MG63 (cell line): ENCODE measurements at places on chromosomes 13 and 19. TPM values are rescaled to one million over a fixed set of nuclear protein-coding genes. Genes with fewer than 3 reads are reported as not detected.

DNA sequence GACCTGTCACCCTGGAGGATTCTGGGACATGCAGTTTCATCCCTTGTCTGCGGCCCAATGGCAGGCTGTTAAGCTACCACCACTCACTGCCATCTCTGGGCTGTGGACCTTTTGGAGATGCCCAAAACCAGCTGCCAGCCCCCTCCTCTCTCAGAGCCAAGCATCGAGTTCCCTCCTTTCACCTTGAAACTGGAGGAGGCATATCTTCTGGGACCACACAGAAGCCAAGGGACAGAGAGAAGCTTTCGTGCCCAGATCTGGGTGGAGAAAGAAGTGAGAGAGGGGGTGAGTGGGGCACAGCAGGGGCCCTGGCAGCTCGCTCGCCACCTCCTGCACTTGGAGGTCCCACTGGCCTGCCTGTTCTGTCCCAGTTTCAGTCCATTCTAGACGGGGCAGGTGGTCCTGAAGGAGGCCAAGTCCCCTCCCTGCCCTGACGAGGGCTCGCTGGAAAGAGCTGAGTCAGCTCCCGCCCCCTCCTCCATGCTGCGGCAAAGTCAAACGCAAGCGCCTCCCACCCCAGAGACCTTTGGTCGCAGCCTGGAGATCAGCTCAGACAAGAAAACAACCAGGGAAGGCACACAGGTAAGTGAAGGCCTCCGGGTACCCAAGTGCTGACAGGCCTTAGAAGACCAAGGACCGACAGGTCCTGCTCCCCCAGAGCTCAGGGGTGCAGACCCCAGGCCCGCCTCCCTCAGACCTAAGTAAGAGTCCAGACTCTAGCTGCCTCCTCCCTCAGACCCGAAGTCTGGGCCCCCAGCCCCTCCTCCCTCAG, 3.8 kb downstream of the BCAT2 start:
- DNase-seq = peak; percentile 43

The CEACAM16 gene
- 0.92 TPM in 1 of 2 replicates, not detected in the other for total RNA-seq

The ZNF846 gene
- total RNA-seq = 0.20 and 2.4 TPM in 2 replicates

The RRAS gene
- 66.4 and 72.7 TPM in 2 replicates for total RNA-seq

DNA sequence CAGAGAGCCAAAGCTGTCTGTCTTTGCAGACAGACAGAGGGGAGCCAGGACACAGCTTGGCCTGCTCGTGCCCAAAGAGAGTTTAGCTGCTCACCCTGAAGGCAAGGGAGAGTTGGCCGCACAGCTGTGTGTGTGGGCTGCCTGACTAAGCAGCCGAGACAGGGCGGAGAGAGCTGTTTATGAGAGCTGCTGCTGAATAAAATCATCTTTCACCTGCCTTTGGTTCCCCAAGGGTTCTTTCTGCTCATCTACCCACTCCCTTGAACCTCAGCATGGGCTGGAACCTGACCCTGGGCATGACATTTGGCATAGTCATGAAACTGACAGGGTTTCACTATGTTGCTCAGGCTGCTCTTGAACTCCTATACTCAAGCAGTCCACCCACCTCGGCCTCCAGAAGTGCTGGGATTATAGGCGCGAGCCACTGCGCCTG, 98.2 kb downstream of the RBM26 start:
- peak; percentile 39 for DNase-seq

The NAA16 gene
- 6.9 and 7.1 TPM in 2 replicates for total RNA-seq

GRCh38 chr19:55091955-55092354, 16.3 kb downstream of the EPS8L1 start:
- no peak for DNase-seq
